Body of pancreas (tissue), 4 donors: ENCODE measurements at places on chromosomes 1 and 21. TPM values are rescaled to one million over a fixed set of nuclear protein-coding genes. Genes with fewer than 3 reads are reported as not detected.

HES4 gene
- 44.1 TPM for total RNA-seq

SPRR2B gene
- total RNA-seq = not detected

RIPPLY3 gene
- total RNA-seq = not detected

MYOM3 gene
- total RNA-seq = 2.3 TPM

ERG gene
- total RNA-seq = 7.3 TPM

TRAF5 gene
- 35.6 TPM for total RNA-seq

RHD gene
- not detected for total RNA-seq

INTS11 gene
- 189 TPM for total RNA-seq

RAB3B gene
- 2.9 TPM for total RNA-seq

SPATA17 gene
- total RNA-seq = 2.6 TPM

GPR153 gene
- total RNA-seq = 4.9 TPM

TCHHL1 gene
- not detected for total RNA-seq

DNA sequence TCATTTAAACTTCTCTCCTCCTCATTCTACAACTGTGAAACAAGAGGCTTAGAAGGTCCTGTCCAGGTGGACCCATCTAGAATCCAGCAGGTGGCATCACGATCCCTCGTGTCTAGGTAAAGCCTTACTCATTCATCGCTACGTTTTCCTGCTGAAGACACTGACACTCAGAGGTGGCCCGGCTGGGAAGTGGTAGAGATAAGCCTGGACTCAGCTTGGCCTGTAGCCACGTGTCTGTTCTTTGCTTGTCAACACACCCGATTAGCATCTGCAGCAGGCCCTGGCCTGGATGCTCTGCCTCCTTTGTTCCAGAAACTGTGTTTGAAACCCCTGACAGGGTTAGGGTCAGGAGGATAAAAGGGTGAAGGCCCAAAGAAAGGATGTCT, 43.4 kb downstream of the PARP1 start:
- no peak for DNase-seq

DNA sequence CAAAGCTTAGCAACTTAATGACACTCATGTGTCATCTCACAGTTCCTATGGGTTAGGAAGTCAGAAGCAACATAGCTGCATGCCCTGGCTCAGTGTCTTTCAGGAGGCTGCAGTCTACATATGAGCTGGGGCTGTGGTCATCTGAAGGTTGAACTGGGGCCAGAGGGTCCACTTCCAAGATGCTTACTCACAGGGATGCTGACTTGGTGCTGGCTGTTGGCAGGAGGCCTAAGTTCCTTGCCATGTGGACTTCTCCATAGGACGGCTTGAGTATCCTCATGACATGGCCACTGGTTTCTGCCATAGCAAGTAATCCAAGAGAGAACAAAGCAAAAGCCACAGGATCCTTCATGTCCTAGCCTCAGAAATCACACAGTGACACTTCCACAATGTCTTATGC, 12.1 kb upstream of the FAM43B start:
- no peak for DNase-seq

DNA sequence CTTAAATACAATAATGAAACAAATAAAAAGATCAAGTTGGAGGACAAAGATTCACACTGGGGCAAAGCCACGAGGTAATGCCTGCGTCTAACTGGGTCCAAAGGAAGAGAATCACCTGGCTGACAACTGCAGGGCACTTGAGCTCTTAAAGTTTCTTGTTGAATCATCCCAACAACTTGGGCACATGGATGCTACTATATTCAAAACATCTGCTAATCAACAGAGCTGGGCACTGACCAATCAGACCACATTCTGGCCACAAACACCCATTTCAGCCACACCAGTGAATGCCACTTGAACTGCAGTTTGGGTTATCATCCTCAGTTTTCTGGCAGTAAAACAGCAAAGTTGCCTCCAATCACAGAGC, 51.0 kb downstream of the ABCA4 start:
- no peak for DNase-seq

GRCh38 chr1:79811173-79811572, 804.6 kb upstream of the ADGRL4 start:
- no peak for DNase-seq

GRCh38 chr1:12296016-12296415, 66.2 kb downstream of the VPS13D start:
- DNase-seq = no peak

GRCh38 chr1:92298573-92299476, at the start of the genes GLMN and RPAP2:
Gene GLMN, minus strand, starts transcription at chr1:92298987. Its CDS starts 988 bp downstream, at chr1:92297999.
Gene RPAP2, plus strand, starts transcription at chr1:92299059. Its CDS starts 15 bp downstream, at chr1:92299074.
- DNase-seq = peak; percentile 84

GRCh38 chr1:24426744-24427544, 11.3 kb downstream of the NIPAL3 start:
- DNase-seq = no peak

DNA sequence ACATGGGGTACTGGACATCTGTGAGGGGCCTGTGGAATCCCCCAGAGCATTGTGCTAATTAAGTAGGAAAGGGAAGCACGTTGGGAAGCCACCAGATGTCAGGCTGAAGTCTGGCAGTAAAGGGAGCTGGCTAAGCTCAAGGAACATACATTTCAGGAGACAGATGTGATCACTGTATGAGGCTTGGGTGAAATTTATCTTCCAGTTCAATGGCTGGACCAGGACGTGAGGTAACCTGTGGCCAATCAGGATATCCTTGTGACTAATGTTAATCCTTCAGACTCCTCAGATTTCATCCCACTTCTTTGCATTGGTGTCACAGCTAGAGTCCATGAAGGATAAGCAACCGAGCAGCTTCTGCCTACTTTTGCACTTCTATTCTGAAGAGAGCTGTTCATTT, 110.2 kb upstream of the APP start:
- no peak for DNase-seq

GRCh38 chr1:167427848-167428247, 90.5 kb downstream of the CD247 start:
- no peak for DNase-seq

- no peak for DNase-seq
Measured at GRCh38 chr1:223329664-223330415, 34.1 kb downstream of the SUSD4 start.

DNA sequence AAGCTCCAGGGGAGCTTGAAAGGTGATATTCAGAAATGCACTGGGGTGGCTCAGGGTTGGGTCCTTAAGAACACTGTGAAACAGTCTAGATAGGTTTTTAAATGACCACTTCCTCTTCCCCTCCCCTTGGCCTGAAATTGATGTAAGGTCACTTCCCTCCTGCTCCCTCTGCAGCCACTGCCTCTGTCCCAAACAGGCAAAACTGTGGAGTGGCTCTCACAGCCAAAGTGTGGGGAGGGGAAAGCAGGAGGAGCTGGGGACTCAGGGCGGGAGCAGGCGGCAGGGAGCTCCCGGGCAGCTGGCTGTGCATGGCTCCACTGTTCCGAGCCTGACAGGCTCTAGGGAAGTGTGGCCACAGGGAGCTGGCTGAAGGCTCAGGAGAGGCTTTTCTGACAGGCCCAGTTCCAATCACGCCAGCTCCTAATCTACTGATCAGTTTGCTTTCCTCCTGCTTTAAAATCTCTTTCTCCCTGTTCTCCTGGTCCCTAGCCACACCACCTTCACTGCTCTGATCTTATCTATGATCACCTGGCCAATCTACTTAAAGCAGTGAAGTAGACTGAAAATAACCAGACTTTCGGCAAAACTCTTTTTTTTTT, 5.1 kb upstream of the CSRP1 start:
- DNase-seq = peak; percentile 62

- DNase-seq = no peak
Measured at GRCh38 chr1:172885971-172886370, 164.8 kb downstream of the TNFSF18 start.

GRCh38 chr1:159960721-159961381, 6.8 kb upstream of the SLAMF9 start:
- no peak for DNase-seq

DNA sequence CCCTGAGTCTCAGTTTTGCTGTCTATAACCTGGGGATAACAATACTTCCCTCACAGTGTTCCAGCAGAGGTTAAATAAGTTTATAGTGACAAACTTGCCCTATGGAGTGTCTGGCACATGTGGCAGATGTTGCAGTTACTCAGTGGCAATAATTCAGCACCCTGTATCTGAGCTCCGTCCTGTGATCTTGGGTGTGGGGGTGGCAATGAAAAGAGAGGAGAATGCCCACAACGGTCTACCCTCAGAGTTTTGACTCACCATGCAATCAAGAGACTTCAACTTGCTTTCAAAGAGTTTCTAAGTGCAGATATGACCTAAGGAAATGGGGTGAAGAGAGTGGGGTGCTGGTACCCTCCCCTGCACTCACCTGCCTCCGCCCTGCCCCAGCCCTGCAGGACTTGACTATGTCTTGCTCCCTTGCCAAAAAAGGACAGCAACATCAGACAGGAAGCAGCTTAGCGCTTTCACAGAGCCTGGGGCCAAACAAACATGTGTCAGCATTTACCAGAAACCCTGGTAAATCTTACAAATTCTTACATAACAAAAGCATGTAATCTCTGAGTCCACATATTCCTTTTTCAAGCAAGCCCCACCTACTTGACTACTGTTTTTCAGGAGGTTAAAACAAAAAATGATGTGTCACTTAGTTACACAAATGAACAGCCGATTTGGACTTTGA, 185.1 kb upstream of the CAMK1G start:
- DNase-seq = peak; percentile 48

DNA sequence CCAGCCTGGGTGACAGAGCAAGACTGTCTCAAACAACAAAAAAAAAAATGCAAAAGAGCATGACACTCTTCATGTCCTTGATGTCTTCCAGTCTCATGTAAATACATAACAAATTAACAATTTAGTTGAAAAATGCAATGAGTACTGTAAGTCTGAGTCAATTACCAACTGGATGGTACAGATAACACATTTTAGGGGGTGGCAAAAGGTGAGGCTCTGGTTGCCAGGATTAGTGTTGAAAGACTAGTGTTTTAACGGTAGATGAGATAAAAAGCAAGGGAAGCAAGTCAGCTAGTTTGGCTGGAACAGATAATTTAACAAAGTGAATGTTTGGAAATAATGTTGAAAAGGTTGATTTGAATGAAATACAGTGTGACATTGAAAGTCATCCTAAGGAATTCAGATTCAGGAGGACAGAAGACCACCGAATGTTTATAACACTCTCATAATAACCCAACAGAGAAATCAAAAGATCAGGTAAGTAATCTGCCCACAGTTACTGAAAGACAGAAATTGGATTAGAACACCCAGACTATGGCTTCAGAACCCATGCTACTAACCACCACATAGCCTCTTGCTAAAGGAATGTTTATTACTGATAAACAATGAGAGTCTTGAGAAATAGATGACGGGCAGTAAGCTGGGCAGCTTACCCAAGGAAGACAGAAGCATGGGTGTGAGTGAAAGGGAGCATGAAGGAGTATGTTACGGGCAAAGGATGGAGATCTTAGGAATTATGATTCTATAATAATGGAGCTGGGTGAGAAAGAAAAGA, 312.4 kb downstream of the HMCN1 start:
- no peak for DNase-seq

- peak; percentile 3 for DNase-seq
Measured at GRCh38 chr1:34590211-34590623, 164.6 kb upstream of the GJB5 start.

DNA sequence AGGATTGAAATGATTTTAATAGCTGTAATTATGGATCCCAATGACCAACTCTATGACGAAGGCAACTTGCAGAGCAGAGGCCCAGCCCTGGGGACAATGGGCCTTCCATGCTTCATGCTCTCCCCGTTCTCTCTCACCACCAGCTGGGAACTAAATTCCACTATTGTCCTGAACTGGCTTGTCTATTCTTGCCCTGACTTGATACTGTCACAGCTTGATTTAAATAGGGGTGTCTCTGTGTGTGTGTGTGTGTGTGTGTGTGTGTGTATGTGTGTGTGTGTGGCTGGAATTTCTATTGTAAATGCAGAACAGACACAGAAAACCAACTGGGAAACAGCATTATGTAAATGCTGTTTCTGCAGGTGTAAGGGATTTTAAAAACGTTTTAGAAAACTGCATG, 57.0 kb downstream of the SLC22A15 start:
- no peak for DNase-seq

DNA sequence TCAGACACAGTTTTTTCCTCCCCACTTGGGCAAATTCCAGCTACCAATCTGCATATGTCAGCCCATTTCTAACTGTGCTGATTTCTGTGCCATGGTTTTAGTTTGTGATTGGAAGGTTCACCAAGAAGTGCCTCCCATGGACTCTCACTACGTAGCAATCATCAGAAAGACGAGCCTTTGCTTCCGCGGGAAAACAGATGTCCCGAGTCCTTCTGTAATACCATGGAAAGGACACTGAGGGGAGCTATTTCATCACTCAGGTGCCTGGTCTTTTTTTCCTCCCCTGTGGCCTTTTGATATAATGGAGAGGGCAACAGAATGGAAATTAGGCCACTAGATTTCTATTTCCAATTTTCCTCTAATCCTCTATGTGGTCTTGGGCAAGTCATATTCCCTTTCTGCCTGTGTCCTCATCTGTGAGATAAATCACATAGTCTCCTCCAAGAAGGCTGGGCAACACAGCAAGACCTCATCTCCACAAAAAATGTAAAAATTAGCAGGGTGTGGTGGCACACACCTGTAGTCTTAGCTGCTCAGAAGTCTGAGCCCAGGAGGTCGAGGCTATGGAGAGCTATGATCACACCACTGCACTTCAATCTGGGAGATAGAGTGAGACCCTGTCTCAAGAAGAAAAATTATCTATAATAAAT, 24.8 kb downstream of the LEMD1 start:
- peak; percentile 16 for DNase-seq

GRCh38 chr1:11948822-11949458, 14.4 kb downstream of the PLOD1 start:
- no peak for DNase-seq

GRCh38 chr1:33367485-33368405, 46.8 kb upstream of the A3GALT2 start:
- peak; percentile 89 for DNase-seq

DNA sequence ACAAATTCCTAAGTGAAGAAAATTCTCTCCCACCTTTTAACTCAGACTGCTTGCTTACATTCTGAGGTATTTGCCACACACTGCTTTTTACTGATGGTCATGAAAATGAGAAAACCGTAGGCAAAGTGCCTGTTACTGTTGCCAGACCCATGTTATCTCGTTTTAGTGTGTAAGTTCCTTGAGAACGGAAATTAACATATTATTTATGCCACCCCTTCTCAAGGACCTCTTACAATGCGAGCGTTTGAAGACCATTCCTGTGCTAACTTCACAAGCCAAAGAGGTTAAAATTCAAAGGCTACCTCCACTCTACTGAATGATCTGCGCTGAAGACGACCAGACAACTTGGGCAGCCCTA, 509 bp downstream of the NVL start:
- DNase-seq = no peak

- no peak for DNase-seq
Measured at GRCh38 chr21:21963911-21964310, 965.7 kb downstream of the NCAM2 start.

DNA sequence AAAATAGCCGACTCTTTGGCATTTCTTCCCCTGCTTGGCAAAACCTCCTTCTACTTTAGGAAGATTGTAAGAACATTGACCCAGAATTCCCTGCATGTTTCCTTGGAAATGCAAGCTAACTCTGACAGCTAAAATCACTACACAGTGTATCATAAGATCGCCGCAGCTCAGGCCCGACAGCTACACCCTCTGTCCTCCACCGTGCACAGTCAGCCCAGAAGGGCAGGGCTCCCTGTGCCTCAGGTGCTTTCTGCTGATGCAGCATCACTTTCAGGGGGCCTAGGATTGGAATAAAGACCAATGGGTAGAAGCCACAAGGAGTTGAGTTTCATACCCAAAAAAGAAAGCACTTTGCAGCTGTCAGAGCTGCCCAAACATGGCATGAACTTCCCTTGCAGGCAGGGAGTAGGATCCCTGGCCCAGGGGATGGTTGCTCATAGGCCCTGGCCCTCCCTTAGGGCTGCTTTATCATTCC, 145.3 kb downstream of the SEC16B start:
- no peak for DNase-seq

- DNase-seq = no peak
Measured at GRCh38 chr1:230146709-230147108, 79.7 kb downstream of the GALNT2 start.

GRCh38 chr1:224368409-224368808, 11.7 kb downstream of the CNIH4 start:
- DNase-seq = no peak
